Activated T-helper 1 cell treated with anti-CD3 and anti-CD28 coated beads, Interleukin-12 subunit alpha, Interleukin-12 subunit beta, Interleukin-2, Interleukin-4 antibody, amounts not matched to agents 30 ng/mL and 10 ng/mL and 1 ng/mL, durations not matched to agents 14 hours and 24 hours and 36 hours (primary cell): ENCODE measurements at places on chromosomes 7 and 10. TPM values are rescaled to one million over a fixed set of nuclear protein-coding genes. Genes with fewer than 3 reads are reported as not detected.

- peak; percentile 50 for DNase-seq
These were observed 682 bp upstream of the RGS10 start for GRCh38 chr10:119542988-119543813.

DNA sequence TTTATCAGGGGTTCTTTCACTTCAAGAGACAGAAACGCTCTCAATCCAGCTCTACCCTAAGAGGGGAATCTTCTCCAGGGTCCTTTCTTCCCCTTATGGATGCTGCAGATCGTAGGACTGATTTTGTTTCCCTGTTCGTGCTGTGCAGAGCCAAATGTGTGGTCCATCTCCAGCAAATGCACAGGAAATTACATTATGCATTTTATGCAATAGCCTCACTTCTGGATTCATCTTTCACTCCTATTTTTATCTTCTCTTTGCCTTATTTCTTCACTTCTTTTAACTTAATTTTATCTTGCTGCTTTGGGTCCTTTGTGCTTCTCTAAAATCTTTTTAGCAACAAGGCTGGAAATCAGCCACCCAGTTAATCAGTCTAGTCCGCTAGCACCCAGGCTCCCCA lies 184.5 kb upstream of the INHBA start:
- no peak for DNase-seq

DNA sequence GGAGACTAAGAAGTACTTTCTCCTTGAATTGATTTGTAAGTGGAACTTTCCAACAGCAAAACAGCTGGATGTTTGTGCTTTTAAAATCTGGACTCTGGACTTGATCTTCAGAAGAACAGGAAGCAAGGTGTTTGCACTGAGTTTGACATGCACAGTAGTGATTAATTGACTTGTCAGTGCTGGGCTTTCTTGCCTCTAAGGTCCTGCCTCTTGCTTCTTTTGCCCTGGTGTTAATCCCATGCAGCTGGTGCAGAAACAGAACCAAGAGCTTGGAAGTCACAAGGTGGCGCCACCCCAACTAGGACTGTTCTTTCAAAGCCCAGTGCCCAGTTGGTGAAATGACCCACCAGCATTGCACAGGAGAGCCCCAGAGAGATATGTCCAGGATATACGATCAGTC lies 66.8 kb upstream of the SEPHS1 start:
- no peak for DNase-seq

DNA sequence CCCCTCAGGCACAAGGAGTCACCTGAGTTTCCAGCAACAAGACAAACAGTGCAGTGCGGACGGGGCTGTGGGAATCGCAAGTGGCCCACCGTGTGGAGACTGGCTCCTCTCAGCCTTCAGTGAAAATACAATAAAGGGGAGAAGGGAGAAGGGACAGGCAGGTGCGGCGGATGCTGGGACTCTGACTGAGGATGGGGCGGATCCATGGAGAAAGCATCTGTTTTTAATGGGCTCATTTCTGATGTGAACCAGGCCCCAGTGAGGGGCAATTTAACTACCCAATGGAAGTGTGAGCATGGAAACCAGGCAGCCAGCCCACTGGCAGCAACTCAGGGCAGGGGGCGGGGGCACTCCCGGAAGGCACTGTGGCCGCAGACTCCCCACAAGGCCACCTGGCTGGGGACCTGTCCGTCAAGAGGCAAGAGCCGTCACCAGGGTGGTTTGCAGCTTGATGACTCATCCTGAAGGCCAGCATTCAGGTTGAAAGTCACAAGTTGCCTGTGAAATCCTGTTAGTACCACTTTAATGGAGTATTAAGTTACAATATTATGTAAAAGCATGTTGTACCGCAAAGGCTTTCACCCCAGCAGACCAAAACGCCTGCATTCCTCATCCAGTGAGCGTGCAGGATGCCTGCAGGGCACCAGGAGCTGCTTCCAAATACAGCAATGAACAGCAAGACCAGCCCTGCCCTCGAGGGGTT lies 476.4 kb downstream of the PTPRN2 start:
- no peak for DNase-seq

DNA sequence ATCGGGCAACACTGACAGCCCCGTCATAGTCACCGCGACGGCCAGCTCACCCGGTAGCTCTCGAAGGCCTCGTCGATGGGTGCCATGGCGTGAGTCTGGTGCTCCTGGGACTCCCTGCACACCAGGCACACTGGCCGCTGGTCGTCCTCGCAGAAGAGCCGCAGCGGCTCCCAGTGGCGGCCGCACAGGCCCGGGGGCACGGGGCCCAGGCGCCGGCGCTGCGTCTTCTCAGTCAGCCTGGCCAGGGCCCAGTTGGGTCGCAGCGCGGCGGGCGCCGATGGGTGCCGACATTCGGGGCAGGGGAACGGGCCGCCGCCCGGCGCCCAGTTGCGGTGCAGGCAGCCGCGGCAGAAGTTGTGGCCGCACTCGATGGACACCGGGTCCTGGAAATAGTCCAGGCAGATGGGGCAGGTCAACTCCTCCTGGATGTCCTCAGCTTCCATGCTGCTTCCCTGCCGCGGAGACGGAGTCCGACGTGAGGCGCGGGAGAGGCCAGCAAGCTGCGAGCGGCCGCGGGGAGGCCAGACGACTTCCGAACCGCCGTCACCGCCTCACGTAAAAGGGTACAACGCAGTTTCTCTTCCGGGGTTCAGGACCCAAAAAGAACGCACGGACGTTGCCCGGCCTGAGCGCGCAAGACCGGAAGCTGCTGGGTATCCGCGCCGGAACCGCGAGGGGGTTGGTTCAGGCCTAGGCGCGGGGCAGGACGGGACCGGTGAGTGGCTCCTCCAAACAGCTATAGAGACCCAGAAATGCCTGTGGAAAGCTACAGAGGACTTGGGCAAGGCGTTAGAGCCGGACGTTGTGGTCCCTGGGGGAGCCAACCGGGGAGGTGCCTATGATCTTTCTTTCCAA lies at the start of gene TRIM4:
TRIM4 (minus strand) TSS at position 572 of the 855 bp plus-strand sequence; CDS start at position 443, 129 bp downstream.
- peak; percentile 92 for DNase-seq

DNA sequence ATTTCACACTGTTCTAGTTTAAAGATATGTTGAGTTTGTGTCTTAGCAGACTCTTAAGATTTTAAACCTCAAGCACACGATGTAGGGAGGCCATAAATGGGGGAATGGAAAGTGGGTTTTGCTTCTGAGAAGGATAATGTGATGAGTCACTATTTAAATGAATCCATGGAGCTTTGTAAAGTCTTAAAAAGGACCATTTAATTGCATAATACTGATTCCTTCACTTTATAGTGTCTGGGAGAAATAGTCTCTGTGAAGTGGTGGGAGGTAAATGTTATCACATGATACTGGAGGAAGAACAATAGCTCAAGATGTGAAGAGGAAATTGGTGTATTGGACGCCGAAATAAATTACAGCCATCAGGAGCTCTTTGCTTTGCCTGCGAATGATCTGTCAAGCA lies 84.0 kb upstream of the MYO3A start:
- DNase-seq: no peak

DNA sequence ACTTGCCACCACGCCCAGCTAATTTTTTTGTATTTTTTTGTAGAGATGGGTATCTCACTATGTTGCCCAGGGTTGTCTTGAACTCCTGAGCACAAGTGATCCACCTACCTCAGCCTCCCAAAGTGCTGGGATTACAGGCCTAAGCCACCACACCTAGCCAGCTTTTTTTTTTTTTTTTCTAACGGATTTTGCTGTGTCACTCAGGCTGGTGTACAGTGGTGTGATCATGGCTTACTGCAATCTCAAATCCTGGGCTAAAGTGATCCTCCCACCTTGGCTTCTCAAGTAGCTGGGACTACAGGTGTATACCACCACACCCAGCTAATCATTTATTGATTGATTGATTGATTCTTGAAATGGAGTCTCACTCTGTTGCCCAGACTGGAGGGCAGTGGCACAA lies 106.0 kb upstream of the TRIM24 start:
- no peak for DNase-seq

DNA sequence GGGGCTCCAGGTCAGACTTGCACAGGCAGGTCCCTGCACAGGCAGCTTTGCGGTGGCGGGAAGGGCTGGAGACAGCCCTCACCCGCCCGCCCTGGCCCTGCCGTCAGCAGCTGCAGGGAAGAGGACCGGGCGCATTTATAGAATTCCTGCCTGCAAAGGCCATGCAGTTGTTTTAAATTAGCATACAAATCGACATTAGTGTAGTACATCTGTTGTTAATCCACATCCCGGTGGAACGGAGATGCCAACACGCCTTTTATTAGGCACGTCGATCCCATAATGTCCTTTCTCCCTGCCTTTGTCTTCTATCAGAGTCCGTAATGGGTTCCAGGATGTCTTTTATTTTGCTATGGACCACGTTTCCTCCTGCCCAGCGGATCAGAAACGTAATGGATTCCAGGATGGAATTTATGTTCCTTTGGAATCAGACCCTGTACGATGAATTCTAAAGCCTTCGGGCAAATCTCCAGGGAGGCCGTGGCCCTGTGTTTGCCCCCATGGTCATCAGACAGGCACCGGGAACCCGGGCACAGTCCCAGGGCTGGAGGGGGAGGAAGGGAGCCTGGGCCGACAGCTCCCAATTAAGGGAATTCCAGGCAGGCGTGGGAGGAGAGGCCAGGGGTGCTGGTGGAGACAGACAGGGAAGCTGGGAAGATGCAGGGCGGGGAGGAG lies 123.9 kb downstream of the COL26A1 start:
- DNase-seq: no peak

DNA sequence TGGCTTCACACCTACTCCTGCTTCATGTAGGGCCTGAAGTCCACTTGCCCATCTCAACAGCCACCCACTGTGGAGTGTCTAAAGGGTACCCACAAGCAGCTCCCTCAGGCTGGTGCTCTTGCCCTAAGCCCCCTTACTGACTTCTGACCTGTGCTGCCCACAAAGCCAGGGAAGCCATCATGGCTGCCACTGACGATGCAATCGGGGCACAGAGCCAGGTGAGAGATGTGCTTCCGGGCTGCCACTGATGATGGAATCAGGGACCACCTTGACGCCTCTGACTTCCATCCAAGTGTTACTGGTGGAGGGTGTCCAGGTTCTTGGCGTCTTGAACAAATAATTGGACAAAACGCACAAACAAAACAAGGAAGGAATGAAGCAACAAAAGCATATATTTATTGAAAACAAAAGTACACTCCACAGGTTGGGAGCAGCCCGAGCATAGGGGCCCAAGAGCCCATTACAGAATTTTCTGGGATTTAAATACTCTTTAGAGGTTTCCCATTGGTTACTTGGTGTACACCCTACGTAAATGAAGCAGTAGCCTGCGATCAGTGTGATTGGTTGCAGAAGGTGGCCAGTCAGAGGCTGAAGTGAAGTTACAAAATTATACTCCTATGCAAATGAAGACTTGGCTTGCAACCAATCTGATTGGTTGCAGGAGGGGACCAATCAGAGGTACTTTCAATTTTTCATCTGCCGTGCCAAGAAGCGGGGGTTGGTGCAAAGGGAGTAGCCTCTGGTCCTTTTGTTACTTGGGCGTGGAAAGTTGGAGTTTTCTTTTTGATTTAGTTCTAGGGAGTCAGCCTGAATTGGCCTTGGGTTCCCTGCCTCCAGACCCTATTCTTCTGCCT lies 4.5 kb downstream of the CPA2 start:
- DNase-seq: no peak

DNA sequence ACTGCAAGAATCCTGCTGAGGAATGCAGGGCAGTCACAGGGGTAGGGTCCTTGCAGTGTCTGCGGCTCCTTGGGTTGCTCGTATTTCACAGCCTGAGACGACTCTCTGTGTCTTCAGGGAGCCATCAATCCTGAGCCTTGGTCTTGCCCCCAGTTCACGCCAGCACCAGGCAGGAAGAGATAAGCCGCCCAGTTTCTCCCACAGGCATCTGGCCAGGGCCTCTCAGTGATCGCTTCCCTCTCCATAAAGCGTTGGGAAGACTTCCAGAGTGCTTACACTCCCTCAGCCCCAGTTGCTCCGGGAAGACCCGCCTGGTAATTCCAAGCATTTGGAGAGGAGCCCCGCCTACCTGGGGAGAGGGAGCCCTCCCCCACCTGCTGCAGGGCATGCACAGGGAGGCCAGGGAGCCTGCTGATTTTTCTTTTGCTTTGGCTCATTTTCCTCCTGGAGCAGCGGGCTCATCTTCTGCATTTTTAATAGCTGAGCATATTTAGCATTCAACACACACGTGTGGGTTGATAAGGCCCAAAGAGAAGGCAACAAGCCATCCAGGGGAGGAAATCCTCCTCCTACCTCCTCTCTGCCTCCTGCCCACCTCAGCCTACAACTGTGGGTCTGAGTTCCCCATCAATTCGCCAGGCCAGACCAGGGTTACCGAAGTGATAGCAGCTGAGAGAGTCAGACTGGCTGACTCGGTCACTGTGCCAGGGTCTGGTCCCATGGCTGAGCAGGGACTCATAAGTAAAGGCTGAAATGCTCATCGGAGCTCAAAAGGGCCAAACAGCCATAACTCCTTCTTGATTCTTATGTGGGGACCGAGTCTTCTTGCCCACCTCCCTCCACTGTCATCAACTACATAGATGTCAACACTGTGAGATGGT lies 74.4 kb upstream of the EFCAB10 start:
- no peak for DNase-seq

- DNase-seq: peak; percentile 3
These were observed 259.6 kb upstream of the PPP2R2D start for GRCh38 chr10:131641231-131641630.

- no peak for DNase-seq
These were observed 33.1 kb upstream of the HMX3 start for GRCh38 chr10:123102673-123103072.

- no peak for DNase-seq
These were observed 1.9 kb downstream of the CACNB2 start for GRCh38 chr10:18142151-18142550.

- DNase-seq: no peak
These were observed 80.7 kb upstream of the NANOS1 start for GRCh38 chr10:118948786-118949185.

- no peak for DNase-seq
These were observed 61.0 kb downstream of the TES start for GRCh38 chr7:116271161-116271913.

DNA sequence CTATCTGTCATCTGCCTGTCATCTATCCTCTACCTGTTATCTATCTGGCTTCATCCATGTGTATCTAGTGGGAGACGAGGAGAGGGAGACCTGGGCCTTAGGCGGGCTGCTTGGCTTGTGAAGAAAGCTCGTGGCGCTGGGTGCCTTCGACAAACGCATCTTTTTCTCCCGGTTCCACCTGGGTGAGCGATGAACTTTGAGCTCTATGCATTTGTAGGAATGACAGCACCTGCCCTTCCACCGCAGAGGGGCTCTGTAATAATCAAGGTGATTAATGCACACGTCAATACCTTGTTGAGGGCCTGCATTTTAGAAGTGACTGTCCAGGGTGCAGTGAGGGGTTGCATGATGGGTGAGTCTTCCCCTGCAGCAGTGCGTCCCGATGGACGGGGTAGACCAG lies 2.6 kb upstream of the VIPR2 start:
- no peak for DNase-seq

GRCh38 chr10:2981361-2981801 lies 86.0 kb upstream of the PFKP start:
- DNase-seq: no peak

DNA sequence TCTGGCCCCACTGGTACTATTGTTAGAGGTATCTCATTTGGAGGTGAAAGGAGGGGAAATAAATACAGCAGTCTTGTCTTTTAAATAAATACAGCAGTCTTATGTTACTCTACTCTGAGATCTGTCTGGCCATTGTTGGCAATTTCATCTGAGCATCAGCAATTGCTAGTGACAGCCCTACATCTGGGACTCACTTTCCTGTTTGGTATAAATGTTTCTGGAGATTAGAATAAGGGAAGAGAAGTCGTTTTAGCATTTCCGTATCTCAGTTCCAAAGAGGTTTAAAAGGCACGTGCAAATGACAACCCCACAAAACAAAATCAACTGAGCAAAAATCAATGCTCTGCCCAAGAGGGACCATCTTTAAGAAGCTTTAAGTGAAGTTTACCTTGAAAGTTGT lies 18.1 kb upstream of the CNNM2 start:
- DNase-seq: no peak

The SLC18A3 gene
- total RNA-seq: not detected in 2 replicates

The ZNF488 gene
- not detected in 2 replicates for total RNA-seq

The ARHGAP22 gene
- total RNA-seq: 0.66 and 1.2 TPM in 2 replicates

The CCDC7 gene
- total RNA-seq: 9.0 and 10.2 TPM in 2 replicates

The MBL2 gene
- total RNA-seq: not detected in 2 replicates

The MRPS33 gene
- 63.0 and 73.9 TPM in 2 replicates for total RNA-seq
